ENCODE measurements at places on chromosomes 7 and 10.

GRCh38 chr7:120480472-120480871, 207.5 kb downstream of the KCND2 start:
- no peak for DNase-seq

DNA sequence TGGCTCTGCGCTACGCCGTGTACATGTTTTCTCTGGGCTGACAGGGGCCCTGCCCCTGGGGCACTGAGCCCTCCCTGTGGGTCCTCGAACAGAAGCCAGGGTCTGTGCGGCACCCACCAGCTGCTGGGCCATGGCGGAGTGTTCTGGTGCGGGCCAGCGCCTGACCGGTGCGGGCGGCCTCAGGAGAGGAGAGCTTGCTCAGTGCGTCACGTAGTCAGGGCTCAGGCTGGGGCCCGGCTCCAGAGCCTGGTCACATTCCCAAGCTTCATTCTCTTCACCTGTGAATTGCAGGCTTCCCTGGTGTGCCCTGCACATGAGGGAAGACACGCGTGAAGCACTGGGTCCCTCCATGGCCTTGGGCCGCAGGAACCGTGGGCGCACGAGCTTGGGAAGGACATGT, 15.5 kb downstream of the GET4 start:
- no peak for DNase-seq

- no peak for DNase-seq
Measured at GRCh38 chr7:139674341-139674740, 103.5 kb downstream of the HIPK2 start.

- DNase-seq: no peak
Measured at GRCh38 chr10:103980288-103980906, 13.5 kb downstream of the SLK start.

- DNase-seq: no peak
Measured at GRCh38 chr10:7493996-7494395, 83.2 kb upstream of the SFMBT2 start.

GRCh38 chr10:123967626-123968243, 76.1 kb upstream of the CPXM2 start:
- DNase-seq: peak; percentile 2

- no peak for DNase-seq
Measured at GRCh38 chr7:1290026-1290678, 57.5 kb downstream of the UNCX start.

DNA sequence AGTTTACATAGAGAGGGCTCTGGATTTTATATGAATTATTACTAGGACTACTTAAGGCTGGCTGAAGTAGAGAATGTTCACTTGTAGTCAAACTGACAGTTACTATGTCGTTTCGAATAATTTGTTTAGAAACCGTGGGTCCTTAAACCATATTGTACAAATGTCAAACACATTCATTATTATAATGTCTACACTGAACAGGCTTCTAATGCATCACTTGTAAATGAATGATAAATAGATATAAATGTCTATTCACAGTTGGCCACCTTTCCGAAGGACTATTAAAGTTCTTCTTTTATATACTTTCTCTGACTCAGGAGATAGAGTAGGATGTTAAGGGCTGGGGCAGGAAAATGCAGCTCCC, 95.3 kb downstream of the SEMA3D start:
- no peak for DNase-seq

DNA sequence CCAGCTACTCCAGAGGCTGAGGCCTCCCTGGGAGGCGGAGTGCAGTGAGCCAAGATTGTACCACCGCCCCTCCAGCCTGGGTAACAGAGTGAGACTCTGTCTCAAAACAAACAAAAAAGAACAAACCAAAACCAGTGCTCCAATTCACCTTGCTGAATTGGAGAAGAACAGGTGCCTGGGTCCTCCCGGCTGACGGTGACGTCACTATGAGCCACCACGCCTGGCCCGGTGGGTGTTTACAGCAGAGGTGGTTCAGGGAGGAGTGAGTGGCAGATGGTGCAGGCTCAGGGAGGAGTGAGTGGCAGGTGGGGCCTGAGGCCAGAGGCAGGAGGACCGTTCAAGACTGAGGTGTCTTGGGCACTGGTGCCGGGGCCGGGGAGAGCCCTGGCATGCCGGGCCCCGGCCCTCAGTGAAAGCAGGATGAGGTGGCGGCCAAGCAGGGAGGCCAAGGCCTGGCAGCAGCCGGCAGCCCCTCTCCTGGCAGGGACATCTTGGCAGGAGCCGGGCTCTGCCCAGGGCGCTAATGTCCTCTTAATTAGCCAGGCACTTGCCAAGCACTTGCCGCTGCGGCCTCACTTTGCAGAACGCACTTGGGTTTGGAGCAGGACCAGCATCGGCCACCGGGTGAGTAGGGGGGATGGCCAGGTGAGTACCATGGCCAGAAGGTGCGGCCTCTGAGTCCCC, 162.8 kb upstream of the TNRC18 start:
- DNase-seq: no peak
